Motor neuron (in vitro differentiated cells): ENCODE measurements at places on chromosomes 5 and 9. TPM values are rescaled to one million over a fixed set of nuclear protein-coding genes. Genes with fewer than 3 reads are reported as not detected.

The RASEF gene
- total RNA-seq = 1.0 and 1.1 TPM in 2 replicates

The UBE2D2 gene
- total RNA-seq = 55.1 and 66.9 TPM in 2 replicates

The NDUFS6 gene
- 51.3 and 75.0 TPM in 2 replicates for total RNA-seq

The PCA3 gene
- 2.7 and 3.3 TPM in 2 replicates for total RNA-seq

The PCDHB4 gene
- 0.60 and 1.5 TPM in 2 replicates for total RNA-seq

The RIOK2 gene
- 32.0 and 33.6 TPM in 2 replicates for total RNA-seq

The OR13C4 gene
- total RNA-seq = not detected in 2 replicates

The FXN gene
- total RNA-seq = 2.4 and 5.3 TPM in 2 replicates

The C8G gene
- 2.7 and 2.8 TPM in 2 replicates for total RNA-seq

The AHRR gene
- 1.3 and 1.4 TPM in 2 replicates for total RNA-seq

The GNA14 gene
- 0.68 TPM in 1 of 2 replicates, not detected in the other for total RNA-seq

DNA sequence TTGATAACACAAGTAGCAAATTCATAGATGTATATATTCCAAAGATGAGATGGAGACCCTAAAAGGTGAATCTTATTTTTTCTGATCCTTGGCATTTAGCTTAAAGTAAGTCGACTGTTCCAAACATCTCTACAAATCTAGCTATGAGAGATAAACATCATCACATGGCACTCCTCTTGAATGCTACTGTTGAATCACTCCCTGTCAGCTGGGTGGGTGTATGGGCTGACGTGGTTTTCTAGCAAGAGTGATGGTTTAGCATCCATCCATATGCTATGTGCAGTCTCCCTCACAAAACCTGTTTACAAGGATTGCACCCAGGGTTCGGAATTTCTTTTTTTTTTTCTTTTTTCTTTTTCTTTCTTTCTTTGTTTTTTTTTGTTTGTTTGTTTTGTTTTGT is 13.8 kb downstream of the ACO1 start:
- ATAC-seq = no peak

- no peak for ATAC-seq
These were observed 77.0 kb downstream of the DCP2 start for GRCh38 chr5:113053511-113053995.

DNA sequence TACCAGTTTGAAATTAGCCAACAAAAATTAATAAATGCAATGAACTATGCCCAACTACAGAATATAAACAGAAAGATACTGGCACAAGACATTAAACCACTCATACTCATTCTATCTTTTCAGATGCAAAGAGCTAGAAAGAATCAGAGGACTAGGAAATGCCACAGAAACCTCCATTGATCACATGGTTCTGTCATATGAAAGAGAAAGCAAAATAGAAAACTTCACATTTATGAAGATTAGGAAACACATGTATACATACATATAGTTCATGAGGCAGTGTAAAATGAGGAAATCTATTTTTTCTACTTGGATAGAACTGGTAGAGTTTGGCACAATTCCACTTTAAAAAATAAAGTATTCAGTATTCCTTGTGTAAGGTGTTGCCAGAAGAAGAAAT is 275.1 kb upstream of the PTGER4 start:
- no peak for ATAC-seq

GRCh38 chr5:133531178-133531577 is 81.2 kb downstream of the FSTL4 start:
- ATAC-seq = no peak

- no peak for ATAC-seq
These were observed 156.2 kb downstream of the PPP2R2B start for GRCh38 chr5:146722361-146722779.

DNA sequence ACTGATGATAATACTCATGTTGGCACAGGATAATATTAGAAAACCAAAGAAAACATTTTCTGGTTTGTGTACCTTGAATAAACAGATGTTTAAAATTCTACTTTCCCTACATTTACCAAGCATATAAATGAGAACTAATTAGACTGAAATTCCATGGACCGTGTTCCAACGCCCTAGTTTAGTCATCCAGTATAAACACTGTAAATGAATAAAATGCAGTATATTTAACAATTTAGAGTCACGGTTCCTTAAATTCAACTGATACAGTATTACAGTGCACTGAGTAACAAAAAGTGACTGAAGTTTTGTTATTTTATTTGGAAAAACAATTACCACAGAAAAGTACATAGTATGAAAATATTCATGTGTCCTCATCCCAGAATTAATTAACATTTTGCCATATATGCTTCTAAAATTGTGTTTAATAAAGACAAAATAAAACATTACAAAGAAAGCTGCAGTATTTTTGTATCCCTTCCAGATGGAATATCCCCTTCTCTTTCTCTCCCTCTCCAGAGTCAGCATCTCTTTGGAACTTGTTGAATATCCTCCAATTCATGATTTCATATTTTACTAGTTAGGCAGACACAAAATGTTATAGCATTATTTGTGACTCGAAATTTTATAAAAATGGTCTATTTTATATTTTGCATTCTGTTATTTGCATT is 112.5 kb downstream of the HMHB1 start:
- ATAC-seq = no peak

DNA sequence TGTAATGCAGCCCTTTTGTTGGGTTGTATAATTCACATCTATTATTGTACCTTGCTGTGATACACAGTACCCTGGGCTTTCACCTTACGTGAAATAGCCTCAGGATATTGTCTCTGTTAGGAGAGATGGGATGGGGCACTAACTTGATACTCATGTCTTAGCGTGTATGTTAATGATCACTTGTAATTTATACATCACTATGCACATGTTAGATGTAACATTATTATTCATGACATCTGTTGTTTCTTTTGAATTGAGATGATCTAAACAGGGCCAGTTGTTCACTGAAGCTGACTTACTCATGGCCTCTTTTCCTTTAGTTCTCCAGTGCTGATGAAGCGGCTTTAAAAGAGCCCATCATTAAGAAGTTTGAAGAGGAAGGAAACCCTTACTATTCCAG is 65.2 kb downstream of the MCCC2 start:
- ATAC-seq = peak; percentile 18

DNA sequence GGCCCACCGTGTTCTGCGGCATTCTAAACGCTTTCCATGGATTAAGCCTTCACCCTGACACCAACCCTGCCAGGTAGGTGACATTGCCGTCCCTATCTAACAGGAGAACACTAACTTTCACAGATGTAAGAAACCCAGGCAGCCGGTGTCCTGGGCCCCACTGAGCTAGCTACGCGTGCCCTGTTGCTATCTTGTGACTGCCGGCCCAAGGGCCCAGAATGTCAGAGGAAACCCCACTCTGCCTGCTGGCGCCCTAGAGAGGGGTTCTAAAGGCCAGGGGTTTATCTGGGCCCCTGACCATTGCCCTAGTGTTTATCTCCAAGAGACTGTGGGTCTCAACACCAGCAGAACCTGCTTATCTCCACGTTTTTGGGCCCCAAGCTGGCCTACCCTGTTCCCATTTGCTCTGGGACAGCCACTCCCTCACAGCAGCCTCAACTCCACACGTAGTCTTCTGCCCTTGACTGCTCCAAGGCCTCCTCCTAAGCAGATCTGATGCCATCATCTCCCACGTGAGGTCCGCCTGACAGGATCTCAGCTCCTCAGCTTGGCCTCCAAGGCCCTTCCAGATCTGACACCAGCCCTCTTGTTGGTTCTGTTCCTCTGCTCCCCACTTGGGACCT is 18.1 kb upstream of the ZBTB34 start:
- peak; percentile 8 for ATAC-seq

GRCh38 chr9:130893341-130894101 is 3.1 kb downstream of the QRFP start:
- ATAC-seq = peak; percentile 44

GRCh38 chr9:135108831-135109510 is 21.5 kb downstream of the OLFM1 start:
- no peak for ATAC-seq

GRCh38 chr5:96657068-96657467 is 5.1 kb upstream of the CAST start:
- ATAC-seq = peak; percentile 6

DNA sequence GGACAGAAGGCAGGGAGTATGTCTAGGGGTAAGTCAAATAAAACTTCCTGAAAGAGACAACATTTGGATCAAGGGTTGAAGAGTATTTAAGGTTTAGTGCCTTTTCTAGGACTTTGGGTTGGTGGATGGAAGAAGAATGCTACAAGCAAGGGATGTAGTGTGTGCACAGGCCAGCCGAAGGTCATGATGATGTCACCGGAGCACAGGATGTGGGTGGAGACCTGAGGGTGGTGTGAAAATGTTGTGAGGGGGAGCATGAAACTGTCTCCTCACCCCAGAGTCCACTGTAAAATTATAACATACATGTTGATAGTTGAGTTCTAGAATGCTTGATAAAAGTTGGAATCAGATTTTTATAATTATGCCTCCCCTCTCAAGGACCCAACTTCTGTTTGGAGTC is 553.3 kb upstream of the SGCD start:
- no peak for ATAC-seq

GRCh38 chr5:19534751-19535150 is 453.2 kb downstream of the CDH18 start:
- no peak for ATAC-seq

GRCh38 chr9:3699883-3700282 is 174.1 kb upstream of the RFX3 start:
- no peak for ATAC-seq

- no peak for ATAC-seq
These were observed 219.1 kb upstream of the ELAVL2 start for GRCh38 chr9:24045150-24045549.

GRCh38 chr9:74284581-74285450 is 212.3 kb upstream of the RORB start:
- no peak for ATAC-seq

- no peak for ATAC-seq
These were observed 145.2 kb downstream of the MAST4 start for GRCh38 chr5:66741394-66741793.

DNA sequence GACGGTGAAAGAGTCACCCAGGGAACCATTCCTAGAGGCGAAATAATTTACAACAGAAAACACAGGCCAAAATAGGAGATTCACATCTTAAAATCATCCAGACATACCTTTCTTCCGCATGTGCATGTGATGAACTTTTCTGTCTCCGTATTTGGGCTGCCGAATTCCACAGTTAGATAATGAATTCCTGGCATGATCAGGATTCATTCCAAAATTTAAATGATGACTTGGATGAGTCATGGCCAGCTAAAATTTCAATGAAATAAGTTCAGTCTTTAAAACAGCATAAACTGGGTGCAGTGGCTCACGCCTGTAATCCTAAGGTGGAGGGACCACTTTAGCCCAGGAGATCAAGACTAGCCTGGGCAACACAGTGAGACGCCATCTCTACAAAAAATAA is 82.7 kb downstream of the DROSHA start:
- ATAC-seq = peak; percentile 93
